ENCODE measurements at places on chromosomes 13 and 19.
A peak's percentile ranks its signal among the peaks of the same experiment; 100 is the strongest.

DNA sequence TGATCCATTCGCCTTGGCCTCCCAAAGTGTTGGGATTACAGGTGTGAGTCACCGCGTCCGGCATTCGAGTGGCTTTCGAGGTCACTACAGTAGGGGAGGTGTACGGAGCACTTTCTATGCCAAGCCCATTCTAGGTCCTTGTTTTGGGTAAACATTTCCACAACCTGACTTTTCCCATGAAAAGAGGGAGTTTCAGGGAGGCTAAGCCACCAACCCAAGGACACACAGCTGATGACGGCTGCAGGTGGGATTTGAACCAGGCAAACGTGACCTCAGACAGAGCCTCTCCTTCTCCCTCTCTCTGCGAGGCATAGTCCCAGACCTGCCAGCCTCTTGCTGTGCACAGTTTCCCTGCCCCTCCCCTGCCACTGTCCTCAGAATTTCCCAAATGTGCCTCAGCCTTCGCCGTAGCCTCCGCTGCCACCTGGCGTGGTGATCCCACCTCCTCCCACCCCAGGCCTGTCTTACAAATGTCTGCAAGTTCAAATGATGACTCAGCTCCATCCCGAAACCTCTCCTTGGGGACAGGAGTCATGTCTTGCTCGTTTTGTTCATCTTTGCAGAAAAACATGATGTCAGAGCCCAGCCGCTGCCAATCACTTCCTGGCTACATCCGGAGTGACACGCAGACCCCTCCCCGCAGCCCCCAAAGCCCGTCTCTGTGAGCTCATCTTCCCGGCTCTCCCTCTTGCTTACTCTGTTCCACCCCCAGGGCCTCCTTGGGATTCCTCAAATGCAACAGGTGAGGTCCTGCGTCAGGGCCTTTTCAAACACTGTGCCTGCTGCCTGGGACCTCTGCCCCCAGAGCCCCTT is 6.6 kb upstream of the GADD45B start:
- DNase-seq, result no peak

DNA sequence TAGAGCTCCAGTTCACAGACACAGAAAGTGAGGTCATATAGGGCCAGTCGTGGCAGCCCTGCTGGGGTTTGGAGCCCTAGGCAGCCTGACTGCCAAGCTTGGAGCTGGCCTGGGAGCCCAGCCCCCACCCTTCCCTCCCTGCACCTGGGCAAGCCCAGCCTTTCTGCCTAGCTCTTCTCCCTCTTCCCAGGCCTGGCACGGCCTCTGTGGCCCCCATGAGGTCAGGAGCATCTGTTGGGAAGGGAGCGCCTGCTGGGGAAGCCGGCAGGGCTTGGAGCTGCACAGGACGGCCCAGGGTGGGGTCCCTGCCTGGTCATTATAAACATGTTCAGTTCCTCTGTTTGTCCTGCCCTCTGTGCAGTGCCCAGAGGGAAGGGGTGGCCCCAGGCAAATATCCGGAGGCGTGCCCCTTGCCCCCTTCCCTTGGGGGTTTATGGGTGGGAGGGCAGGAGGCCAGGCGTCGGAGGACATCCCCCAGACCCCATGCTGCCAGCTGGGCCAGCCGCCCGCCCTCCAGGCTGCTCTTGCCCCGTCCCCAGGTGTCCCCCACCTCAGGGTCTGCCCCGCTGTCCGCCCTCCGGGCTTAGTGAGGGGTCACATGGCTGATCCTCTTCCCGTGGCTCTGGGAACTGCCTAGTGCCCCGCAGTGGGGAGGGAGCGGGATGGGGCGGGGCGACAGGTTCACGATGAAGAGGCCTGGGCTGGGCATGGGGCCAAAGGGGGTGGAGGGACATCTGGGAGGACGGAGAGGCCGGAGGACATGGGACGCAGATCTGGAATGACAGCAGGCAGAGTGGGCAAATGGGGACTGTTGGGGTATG is 30.0 kb upstream of the NCCRP1 start:
- no peak for DNase-seq

DNA sequence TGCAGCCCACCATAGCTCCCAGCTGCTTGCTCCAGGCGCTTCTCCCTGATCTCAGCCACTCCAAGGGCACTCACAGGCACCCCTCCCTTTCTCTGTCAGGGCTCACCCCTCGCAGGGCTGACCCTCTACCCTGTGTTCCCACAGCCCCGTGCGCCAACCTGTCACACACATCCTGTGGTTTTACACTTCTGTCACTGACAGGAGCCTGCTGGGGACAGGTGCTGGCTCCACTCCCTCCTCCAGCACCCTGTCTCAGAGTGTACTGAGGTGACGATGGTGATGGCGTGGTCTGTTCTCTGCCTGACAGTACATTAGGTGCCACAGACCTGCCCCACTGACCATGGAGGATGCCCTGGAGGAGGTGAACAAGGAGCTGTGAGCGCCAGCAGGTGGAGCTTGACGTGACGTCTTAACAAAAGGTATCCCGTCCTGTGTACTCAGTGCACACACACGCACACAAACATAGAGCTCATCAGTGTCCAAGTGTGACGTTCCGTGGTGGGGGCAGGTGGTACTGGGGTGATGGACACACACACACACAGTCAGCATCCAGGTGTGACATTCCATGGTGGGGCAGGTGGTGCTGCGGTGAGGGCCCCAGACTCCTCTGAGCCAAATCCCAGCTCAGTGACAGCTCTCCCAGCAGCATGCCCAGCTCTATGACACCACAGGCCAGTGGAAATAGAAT is 20.9 kb downstream of the C19orf44 start:
- no peak for DNase-seq

DNA sequence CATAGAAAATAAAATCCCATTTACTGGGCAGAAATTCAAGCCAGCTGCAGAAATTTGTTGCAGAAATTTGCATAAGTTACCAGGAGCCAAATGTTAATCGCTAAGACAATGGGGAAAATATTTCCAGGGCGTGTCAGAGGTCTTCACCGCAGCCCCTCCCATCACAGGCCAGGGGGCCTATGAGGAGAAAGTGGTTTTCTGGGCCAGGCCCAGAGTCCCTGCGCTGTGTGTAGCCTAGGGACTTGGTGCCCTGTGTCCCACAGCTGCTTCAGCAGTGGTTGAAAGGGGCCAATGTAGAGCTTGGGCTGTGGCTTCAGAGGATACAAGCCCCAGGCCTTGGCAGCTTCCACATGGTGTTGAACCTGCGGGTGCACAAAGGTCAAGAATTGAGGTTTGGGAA is 278.9 kb upstream of the PCDH9 start:
- DNase-seq, result no peak

- no peak for DNase-seq
Observed at GRCh38 chr13:39822437-39822836, 167.0 kb downstream of the COG6 start.

- DNase-seq, result no peak
Observed at GRCh38 chr19:15280915-15281683, 48.9 kb upstream of the EPHX3 start.

DNA sequence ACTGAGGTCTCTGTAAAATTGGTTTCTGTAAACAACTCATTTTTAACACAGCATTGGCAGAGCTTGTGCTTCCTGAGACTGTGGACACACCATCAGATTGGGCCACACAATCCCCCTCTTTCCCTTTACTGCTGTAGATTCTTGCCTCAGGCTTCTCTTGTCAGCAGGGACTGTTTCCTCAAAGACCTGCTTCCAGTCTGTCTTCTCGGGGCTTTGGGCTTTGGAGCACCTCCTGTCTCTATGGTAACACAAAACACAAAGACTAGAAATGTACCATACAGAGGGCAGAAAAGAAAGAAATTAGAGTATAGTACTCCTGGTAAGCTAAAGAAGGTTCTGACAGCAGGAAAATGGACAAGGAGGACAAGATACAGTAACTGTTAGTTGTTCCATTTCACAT is 484.5 kb downstream of the DIAPH3 start:
- no peak for DNase-seq

GRCh38 chr13:84137292-84137691 is 255.0 kb upstream of the SLITRK1 start:
- DNase-seq, result peak; percentile 74

GRCh38 chr19:42033413-42033812 is 36.6 kb downstream of the GRIK5 start:
- no peak for DNase-seq

DNA sequence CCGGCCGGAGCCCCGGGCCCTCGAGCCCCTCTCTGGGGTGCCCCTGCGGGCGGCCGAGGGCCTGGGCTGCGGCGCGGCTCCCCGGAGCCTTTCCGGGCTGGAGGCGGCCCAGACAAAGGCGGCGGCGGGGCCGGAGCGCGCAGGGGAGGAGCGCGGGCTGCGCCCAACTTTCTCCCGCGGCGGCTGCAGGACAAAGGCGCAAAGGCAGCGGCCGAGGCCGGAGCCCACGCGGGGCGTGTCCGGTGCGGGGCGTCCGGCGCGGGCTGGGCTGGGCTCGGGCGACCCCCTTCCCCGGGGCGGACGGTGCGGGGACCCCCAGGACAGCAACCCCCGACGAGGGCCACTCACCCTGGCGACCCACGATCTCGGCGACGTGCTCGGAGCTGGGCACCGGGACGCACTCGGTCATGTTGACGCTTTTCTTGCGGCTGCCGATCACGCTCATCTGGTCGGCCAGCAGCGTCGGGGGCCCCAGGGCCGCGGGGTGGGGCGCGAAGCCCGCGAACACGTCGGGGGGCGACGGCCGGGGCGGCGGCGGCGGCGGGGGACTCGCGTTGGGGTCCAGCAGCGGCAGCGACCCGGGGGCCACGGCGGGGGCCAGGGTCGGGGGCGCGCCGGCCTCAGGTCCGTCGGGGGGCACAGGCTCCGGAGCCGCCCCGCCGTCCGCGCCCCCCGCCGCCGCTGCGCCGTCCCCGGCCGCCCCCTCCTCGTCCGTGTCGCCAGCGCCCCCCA is 843 bp downstream of the MEX3D start:
- DNase-seq, result no peak

- DNase-seq, result no peak
Observed at GRCh38 chr19:2451741-2452140, 5.0 kb downstream of the LMNB2 start.
